ENCODE measurements at places on chromosomes 12 and 14.

GRCh38 chr12:94714378-94715114 lies 64.2 kb upstream of the TMCC3 start:
- no peak for DNase-seq

DNA sequence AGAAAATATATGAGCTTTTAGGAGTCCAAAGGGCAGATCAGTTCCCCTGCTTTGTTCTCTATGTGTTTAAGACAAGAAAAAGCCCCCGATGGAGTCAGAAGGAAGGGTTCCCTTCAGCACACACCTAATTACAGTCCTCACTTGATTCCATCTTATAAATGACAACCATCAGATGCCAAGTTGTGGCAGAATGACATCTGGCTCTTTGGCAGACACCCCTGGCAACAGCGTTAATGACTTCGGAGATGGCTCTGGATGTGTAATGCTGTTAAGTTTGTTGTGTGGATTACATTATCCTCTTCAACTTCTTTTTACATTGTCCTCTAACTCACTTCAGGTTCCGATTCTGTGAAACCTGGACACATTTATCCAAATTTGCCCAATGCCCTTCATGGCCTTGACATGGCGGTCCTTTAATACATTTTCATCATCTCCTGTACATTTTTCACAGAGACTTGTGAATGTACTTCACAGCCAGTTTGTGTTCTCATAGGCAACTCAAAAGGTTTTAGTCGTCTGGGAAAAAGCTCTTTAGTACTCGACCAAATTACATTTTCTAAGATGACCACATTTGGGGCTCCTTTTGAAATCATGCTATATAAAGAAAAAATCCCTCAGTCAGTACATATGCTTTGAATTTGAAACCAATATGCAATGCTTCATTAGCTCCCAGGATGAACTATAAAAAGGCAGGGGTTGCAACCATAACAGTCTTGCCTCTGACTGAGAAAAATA lies 667.8 kb downstream of the NOVA1 start:
- no peak for DNase-seq

DNA sequence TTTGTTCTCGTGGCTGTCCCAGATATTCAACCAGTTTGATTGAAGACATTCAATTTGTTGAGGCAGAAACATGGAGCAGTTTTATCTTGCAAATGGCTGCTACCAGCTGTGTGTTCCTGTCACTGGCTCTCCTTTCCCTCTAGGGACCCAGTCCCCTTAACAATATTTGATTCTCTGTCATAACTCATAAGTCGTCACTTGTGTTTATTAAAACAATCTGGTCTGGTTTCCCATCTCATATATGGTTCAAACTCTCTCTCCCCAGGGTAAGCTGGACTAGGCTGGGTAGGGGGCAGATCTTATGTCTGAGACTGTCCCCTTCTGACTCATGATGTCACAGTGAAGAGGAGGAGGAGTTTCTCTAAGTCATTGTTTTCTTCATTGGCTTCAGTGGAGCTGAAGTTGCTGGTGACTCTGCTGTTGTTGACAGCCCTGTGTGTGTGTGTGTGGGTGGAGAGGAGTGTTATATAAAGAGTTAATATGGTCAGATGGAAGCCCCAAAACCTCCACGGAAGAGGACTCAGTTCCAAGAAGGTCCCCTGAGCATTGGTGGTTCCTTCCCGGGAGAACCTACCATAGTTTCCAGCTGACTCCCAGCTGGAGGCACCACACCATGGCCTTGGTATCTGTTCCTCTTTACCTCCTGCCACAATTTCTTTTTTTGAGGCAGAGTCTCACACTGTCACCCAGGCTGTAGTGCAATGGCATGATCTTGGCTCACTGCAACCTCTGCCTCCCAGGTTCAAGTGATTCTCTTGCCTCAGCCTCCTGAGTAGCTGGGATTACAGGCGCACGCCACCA lies 16.1 kb upstream of the GNG2 start:
- DNase-seq: no peak

- no peak for DNase-seq
Measured at GRCh38 chr12:13229504-13229903, 33.0 kb downstream of the EMP1 start.

DNA sequence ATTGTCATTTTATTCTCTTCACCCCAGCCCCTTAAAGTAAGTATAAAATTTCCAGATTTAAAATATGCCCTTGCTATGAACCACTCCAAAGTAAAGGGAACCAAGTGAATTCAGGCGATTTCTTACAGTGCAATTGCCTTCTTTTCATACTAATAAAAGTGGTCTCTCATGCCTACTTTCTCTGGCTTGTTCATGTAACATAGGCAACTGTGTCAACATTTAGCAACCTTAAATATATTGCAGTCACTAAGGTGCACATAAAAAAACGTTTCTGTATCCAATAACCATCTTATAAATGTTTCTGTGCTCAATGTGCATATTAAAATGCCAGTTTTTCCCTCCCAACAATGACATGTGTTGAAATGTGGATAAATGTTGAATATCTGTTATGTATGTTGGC lies 271.6 kb upstream of the DCN start:
- no peak for DNase-seq

DNA sequence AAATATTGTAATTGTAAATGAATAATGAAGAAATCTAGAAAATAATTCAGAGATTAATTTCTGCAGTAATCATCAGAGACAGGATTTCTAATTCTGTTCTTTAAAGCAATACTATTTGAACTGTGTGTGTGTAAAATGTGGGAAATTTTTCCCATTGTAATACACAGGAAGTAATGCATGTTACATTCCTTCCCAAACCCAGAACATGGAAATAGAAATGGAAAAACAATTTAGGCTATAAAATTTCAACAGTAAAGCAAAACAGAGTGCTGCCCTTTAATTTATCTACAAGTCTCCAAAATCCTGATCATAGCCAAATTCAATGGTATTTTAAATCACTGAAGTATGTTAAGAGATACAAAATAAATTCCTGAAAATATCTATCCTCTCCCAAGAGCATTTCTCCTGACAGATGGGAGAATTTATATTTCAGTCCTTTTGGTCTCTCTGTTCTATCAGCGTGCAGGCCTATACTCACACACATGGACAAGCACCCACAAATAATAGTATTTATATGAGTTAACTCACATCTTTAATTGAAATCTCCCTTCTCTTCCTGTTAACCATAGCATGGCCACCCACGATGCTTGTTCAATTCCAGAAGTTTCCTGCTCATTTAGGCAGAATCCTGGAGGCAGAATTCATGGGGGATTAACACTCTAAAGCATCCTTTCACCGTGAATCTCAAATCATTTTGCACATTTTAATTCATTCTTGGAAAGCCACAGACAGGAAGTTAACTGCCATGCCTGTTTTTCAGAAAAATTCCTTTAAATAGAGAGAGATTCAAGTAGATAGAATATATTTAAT lies 1465.4 kb upstream of the FLRT2 start:
- DNase-seq: no peak

DNA sequence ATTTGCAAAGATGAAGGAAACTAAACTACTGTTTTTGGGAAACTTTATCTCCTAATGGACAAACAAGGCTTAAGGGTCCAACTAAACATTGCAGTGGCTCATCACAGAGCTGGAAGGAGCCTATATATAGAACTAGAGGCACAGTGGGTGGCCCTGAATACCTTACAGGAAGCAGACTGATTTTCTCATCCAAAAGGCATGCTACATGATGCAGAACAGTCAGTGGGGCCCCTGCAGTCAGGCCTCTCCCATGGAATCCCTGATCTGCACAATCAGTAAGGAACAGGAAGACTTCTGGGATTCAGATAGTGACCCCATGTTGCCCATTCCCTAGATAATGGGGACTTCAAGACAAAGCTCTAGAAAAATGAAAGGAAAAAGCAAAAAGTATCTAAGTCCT lies 1.9 kb upstream of the LLPH start:
- DNase-seq: no peak

DNA sequence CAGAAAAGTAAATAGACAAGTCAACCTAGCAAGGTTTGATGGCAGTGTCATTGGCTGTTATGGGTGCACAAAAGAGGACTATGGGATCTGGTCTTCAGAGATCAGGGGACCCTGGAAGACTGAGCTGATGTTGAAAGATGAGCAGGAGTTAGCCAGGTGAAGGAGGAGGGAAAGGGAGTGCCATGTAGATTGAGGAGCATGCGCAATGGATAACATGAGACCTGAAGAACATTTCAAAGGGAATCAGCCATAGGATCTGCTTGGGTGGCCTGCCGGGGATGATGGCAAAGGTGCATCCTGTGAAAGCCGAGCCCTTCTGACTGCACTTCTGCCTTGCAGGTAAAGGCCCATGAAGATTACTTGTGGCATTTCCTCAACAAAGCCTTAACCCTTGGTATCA lies 90.8 kb downstream of the TBC1D30 start:
- no peak for DNase-seq

- no peak for DNase-seq
Measured at GRCh38 chr14:93317210-93317874, 15.5 kb downstream of the BTBD7 start.

- no peak for DNase-seq
Measured at GRCh38 chr14:105700622-105701288, 174.4 kb downstream of the TMEM121 start.

DNA sequence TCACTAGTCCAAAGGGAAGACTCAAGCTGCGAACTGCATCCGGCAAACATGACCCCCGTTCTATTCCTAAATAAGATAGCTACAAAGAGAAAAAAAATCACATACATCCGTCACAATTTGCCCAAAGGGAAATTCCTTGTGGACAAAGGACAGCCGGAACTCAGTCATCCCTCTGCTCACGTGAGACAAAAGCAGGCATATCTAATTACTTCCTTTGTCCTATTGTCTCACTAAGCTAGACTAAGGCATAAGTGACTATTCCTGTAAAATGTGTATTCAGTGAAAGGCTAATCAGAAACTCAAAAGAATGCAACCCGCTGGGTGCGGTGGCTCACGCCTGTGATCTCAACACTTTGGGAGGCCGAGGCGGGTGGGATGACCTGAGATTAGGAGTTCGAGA lies 27.2 kb upstream of the NINJ2 start:
- DNase-seq: no peak

- no peak for DNase-seq
Measured at GRCh38 chr12:22810036-22810435, 185.1 kb downstream of the ETNK1 start.

GRCh38 chr12:31603546-31604009 lies 12.6 kb upstream of the DENND5B start:
- no peak for DNase-seq

DNA sequence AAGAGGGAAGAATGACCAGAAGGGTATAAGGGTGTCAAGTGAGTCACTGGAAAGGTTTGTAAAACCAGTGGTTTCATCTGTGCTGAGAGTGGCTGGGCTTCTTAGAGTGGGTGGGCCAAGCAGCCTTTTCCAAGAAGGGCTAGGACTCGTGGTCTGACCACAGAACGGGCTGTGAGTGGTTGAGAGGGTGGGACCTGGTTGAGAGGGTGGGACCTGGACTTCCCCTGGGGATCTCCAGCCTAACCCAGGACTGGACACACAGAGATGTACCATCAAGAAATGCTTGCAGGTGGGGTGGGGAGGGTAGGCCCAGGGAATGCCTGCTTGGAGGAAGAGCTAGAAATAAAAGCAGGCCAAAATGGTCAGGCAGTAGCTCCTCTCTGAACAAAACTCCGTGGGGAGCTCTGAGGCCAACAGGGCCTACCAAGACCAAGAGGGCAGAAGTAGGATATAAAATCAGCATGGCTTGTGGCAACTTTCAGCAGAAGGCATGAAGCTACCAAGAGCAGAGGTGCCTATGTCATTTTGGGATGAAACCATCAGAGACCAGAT lies 140.5 kb downstream of the FOXN3 start:
- DNase-seq: peak; percentile 93

- no peak for DNase-seq
Measured at GRCh38 chr12:112005419-112006395, 7.3 kb downstream of the TMEM116 start.

DNA sequence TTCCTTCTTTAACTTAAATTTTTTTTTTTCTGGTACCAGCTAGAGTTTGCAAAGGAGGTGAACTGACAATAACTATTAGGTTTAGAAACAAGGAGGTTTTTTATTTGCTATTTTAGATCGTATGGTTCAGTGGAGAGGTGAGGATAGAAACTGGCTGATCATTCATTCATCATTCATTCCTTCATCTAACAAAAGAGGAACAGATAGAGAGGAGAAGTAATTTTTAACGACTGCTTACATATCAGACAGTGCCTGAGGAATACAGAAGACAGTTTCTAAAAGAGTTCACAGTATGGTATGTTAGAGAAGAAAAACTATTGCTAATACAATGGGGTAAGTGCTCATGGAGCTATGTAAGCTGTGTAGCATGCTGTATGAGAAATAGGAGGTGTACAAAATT lies 111.1 kb downstream of the ERC1 start:
- DNase-seq: no peak

DNA sequence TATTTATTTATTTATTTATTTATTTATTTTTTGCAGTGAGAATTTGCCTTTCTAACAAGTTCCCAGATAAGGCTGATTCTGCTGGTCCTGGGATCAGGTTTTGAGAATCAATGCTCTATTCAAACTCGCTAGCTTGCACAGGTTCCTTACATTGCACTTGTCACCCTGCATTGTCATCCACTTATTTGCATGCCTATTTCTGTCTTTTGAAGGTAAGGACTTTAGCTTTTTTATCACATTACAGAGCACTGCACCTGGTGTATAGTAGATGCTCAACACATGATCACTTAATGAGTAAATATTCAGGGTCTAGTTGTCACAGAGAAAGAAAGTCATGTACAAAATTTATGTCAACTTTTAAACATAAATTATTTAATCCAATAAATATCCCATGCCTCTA lies 219.7 kb upstream of the BTG1 start:
- no peak for DNase-seq

DNA sequence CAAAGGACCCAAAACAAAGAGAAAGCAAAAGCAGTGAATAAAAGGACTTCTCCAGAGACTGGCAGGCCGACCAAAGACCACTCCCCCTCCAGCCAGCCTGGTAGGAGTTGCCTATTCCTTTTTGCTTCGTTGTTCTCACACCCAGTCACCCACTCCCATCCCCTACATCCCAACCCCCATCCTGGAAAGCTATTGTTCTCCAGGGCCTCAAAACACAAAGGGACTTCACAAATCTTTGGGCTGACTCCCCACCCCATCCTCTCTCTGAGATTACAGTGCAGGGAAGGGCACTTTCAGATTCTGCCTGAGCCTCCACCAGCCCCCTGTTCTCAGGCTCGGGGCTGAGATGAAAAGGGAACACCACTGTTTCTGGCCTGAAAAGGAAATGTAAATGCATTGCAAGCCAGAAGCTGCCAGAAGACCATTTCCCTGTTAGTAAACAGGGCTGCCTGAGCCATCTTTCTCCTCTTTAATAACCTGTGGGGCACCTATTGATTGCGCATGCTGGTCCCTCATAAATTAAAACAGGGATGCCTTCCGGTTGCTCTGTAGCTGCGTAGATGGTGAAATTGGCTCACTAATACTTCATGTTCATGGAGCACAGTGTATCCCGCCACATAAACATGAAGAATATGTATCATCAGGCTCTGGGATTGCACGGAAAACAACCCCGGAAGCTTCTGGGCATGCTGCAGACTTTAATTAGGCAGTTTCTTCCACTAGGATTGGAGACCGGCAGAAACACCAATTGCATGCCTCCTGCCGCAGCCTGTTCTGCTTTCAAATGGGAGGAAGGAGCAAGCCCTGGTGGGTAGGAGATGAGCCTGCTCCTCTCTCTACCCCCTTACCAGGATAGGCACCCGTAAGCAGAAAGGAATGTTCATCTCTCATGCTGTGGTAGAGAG lies 130.3 kb upstream of the FUT8 start:
- DNase-seq: no peak

- no peak for DNase-seq
Measured at GRCh38 chr14:85534458-85535293, 4.7 kb downstream of the FLRT2 start.
